ENCODE measurements at places on chromosomes 3 and 15. TPM values are rescaled to one million over a fixed set of nuclear protein-coding genes. Genes with fewer than 3 reads are reported as not detected.

PLSCR5 gene
- total RNA-seq = not detected

PPARG gene
- 3.1 TPM for total RNA-seq

STAC gene
- total RNA-seq = 0.13 TPM

CHRFAM7A gene
- total RNA-seq = 4.3 TPM

TGM5 gene
- 0.22 TPM for total RNA-seq

COMMD2 gene
- total RNA-seq = 55.7 TPM
